SJCRH30 (cell line): ENCODE measurements at places on chromosomes 5 and 9. TPM values are rescaled to one million over a fixed set of nuclear protein-coding genes. Genes with fewer than 3 reads are reported as not detected.

DNA sequence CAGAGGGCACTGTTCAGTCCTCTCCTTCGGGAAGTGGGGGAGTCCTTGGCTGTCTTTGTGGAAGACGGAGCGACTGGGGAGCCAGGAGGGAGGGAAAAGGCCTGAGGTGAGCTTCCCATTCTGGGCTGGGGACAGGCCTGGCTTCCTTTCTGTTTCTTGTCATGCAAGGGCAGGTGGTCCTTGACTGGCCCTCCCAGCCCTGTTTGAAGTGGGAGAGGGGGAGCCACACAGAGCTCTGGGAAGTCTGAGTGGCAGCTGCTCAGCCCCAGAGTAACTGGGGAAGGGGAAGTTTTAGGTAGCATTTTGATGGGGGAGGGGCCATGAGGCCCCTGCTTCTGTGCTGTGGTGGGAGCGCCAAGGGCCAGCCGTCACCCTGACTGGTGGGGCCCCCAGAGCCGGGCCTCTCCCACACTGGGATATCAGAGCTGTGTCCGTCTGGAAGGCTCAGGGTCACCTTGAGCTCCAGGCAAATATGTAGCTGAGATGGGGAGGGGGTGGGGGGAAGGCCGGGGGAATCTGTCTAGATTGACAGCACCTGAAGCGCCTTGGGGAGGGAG, 6.5 kb downstream of the UNC5A start:
- H3K36me3 ChIP-seq: no peaks in the 10 kb centered on the region
- peaks cover 37% of the 10 kb centered on the region; the same call in 1 of the 2 replicates for H3K27me3 ChIP-seq
- H3K27ac ChIP-seq: no peak overlapping the region
- DNase-seq: no peak
- H3K4me3 ChIP-seq: no peak overlapping the region
- H3K4me1 ChIP-seq: no peaks in the 10 kb centered on the region

- H3K27ac ChIP-seq: no peak overlapping the region
- H3K27me3 ChIP-seq: no peaks in the 10 kb centered on the region
- no peak for DNase-seq
These were observed 88.3 kb downstream of the NR3C1 start for GRCh38 chr5:143315214-143315613.

The TRAF1 gene
- 0.25 and 0.26 TPM in 2 replicates for total RNA-seq

DNA sequence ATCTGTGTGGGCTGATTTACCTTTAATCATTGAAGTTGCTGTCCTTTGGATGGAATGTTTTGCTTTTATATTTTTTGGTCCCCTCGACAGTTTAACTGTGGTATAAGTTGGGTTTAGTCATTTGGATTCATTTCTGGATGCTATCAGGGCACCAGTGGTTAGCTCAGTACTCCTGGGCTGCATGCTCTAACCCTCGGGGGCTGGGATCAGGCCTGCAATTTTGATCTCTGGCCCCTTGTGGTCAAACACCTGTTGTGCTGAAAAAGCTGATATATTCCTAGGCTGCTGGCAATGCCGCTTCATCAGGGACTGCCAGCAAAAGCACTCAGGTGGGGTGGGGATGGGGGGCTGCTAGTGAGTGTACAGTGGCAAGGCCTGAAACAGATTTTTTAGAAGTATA, 440.4 kb upstream of the RIOK2 start:
- H3K27me3 ChIP-seq: no peaks in the 10 kb centered on the region
- no peak overlapping the region for H3K27ac ChIP-seq
- H3K4me1 ChIP-seq: peaks cover 6% of the 10 kb centered on the region; the same call in 1 of the 2 replicates
- H3K36me3 ChIP-seq: no peaks in the 10 kb centered on the region

The IGIP gene
- 1.5 and 1.6 TPM in 2 replicates for total RNA-seq

DNA sequence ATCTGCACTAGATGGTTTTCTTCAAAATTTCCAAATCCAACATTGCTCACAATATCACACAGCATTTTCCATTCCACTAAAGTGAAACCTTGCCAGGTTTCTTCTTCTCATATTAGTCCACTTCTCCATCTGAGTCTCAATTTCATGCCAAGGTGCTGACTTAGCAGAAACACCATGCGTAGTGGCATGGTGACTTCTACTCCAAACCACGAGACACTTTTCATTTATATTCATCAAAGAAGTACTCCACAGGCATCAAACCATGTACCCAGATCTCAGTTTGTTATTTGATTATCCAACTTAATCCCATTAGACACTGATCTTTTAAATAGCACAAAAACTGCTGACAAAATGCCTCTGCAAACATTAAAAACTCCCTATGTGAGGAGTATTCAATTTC, 233.4 kb upstream of the ITGA1 start:
- H3K4me3 ChIP-seq: no peak overlapping the region
- no peaks in the 10 kb centered on the region for H3K4me1 ChIP-seq
- H3K36me3 ChIP-seq: no peaks in the 10 kb centered on the region
- no peak overlapping the region for H3K27ac ChIP-seq

- H3K27ac ChIP-seq: no peak overlapping the region
- no peak overlapping the region for H3K4me3 ChIP-seq
- no peaks in the 10 kb centered on the region for H3K36me3 ChIP-seq
- peaks cover 21% of the 10 kb centered on the region for H3K27me3 ChIP-seq
- H3K4me1 ChIP-seq: no peaks in the 10 kb centered on the region
- DNase-seq: no peak
These were observed 58.0 kb upstream of the RNF130 start for GRCh38 chr5:180129291-180130190.

GRCh38 chr5:126651013-126651577, 50.3 kb downstream of the PHAX start:
- H3K4me1 ChIP-seq: no peaks in the 10 kb centered on the region
- H3K36me3 ChIP-seq: no peaks in the 10 kb centered on the region
- no peak for DNase-seq
- H3K27me3 ChIP-seq: peaks cover 4% of the 10 kb centered on the region; the same call in 1 of the 2 replicates

GRCh38 chr5:177495243-177496060, 2.0 kb downstream of the PDLIM7 start:
- peak; percentile 91 for DNase-seq
- H3K27me3 ChIP-seq: no peaks in the 10 kb centered on the region
- peaks cover 20% of the 10 kb centered on the region for H3K36me3 ChIP-seq
- peak overlapping the region; percentile 76 for H3K4me3 ChIP-seq

DNA sequence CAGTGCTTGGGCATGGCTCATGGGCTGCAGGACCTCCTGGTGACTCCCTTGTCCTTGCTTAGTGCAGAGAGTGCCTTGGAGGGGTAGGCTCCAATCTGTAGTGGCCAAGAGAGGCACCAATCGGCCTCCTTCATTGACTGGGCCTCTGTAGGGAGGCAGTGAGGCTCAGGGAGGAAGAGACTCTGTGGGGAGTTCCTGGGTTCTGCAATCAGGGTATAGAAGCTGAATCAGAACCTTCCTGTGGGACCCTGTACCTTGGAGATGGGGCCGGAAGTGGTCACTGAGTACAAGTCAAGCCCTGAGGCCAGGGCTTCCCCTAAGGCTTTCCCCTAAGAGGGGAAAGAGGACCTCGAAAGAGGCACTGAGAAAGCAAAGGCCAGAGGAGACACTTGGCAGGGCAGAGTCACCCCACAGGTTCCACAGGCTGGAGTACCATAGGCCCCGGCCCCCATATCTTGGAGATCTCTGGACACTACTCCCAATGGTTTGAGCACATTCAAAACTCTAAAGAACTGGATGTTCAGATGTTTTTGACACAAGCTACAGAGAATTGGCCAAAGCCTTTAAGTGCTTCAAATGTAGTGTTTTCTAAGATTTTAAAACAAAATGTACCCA, 190.5 kb downstream of the HSPA4 start:
- H3K4me3 ChIP-seq: no peak overlapping the region
- no peaks in the 10 kb centered on the region for H3K36me3 ChIP-seq
- H3K4me1 ChIP-seq: peaks cover 53% of the 10 kb centered on the region
- no peaks in the 10 kb centered on the region for H3K27me3 ChIP-seq
- DNase-seq: no peak

The DIAPH1 gene
- 54.4 and 56.2 TPM in 2 replicates for total RNA-seq

The FAM153A gene
- total RNA-seq: 0.41 and 0.83 TPM in 2 replicates

- H3K36me3 ChIP-seq: peaks cover 20% of the 10 kb centered on the region
- no peak for DNase-seq
- no peak overlapping the region for H3K4me3 ChIP-seq
These were observed 55.3 kb upstream of the SARDH start for GRCh38 chr9:133793471-133793870.

- no peak overlapping the region for H3K27ac ChIP-seq
- H3K27me3 ChIP-seq: no peaks in the 10 kb centered on the region
- no peaks in the 10 kb centered on the region for H3K4me1 ChIP-seq
- 0 out of 2 replicates have a peak, but pooled peaks cover 4% of the 10 kb centered on the region for H3K36me3 ChIP-seq
- no peak overlapping the region for H3K4me3 ChIP-seq
These were observed 6.8 kb downstream of the CTSL start for GRCh38 chr9:87732756-87733155.

- DNase-seq: peak; percentile 14
- H3K4me1 ChIP-seq: no peaks in the 10 kb centered on the region
- H3K27ac ChIP-seq: no peak overlapping the region
- H3K4me3 ChIP-seq: no peak overlapping the region
- H3K27me3 ChIP-seq: no peaks in the 10 kb centered on the region
These were observed 127.0 kb upstream of the PALM2AKAP2 start for GRCh38 chr9:109652971-109653370.

GRCh38 chr5:176837707-176838115, 27.4 kb downstream of the UNC5A start:
- no peaks in the 10 kb centered on the region for H3K36me3 ChIP-seq
- peak; percentile 94 for DNase-seq
- H3K4me1 ChIP-seq: no peaks in the 10 kb centered on the region

DNA sequence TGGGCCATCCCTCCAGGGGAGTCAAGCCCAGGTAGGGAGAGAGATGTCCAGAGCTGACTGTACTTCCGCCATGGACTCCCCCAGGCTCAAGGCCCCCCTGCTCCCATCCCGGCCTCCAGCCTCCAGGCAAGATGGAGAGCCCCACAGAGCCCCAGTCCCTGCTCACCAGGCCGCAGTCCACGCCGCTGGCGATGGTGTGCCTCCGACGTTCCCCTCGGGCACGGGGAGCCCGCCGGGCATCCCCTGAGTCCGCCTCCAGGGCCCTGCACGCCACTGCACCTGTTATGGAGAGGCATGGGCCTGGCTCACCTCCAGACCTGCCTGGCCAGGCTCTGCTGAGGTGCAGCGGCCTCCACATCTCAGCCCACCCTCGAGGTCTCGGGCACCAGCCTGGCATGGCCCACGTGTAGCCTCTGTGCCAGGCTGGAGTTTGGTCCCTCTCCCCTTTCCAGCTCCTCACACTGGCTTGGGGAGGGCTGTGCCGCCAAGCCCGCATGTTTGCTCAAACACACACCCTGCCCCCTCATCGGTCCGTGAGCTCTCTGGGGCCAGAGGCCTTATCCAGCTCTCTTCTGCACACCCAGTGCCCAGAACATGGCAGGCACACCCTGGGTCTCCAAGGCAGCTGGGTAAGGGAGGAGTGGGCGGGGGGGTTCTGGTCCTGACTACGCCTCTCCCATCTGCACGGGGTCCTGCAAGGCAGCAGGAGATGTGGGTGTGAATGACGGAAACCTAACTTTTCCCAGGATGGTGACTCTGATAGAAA, 4.1 kb downstream of the SAPCD2 start:
- H3K36me3 ChIP-seq: 0 out of 2 replicates have a peak, but pooled peaks cover 9% of the 10 kb centered on the region
- no peaks in the 10 kb centered on the region for H3K27me3 ChIP-seq
- H3K4me1 ChIP-seq: peaks cover 21% of the 10 kb centered on the region

DNA sequence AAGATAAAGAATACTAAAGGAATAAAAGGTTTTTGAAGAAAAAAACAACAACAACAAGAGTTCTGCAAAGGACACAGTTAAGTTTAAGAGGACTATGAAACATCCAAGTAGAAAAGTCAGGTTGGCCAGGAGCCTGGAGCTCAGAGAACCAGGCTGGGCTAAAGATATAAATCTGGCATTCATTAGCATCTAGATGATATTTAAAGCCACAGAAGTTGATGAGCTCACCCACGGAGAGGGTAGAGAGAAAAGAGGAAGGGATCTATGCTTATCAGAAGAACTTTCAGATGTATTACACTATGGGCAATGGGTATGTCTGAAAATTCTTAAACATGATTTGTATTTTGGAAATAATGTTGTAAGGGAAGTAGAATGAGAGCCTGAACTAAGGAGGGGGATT, 9.9 kb downstream of the MIER3 start:
- no peak overlapping the region for H3K4me3 ChIP-seq
- H3K4me1 ChIP-seq: no peaks in the 10 kb centered on the region
- H3K36me3 ChIP-seq: peaks cover 68% of the 10 kb centered on the region
- no peaks in the 10 kb centered on the region for H3K27me3 ChIP-seq
- no peak overlapping the region for H3K27ac ChIP-seq
- no peak for DNase-seq

DNA sequence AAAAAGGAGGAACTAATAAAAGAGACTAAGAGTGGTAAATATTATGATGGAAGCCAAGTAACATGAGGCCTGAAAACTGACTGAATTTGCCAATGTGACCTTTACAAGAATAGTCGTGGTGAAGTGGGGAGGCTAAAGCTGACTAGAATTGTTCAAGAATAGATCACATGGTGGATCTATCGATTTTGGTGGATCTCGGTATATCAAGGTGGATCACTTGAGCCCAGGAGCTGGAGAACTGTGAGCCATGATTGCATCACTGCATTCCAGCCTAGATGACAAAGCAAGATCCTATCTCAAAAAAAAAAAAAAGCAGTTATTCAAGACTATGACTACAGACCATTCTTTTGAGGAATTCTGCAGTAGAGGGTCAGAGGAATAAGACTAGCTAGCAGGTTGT, 15.1 kb downstream of the ERMP1 start:
- no peak for DNase-seq
- H3K27me3 ChIP-seq: no peaks in the 10 kb centered on the region
- no peak overlapping the region for H3K4me3 ChIP-seq
- H3K36me3 ChIP-seq: no peaks in the 10 kb centered on the region
- no peaks in the 10 kb centered on the region for H3K4me1 ChIP-seq
